ENCODE measurements at places on chromosomes 7 and 10.

GRCh38 chr7:128176696-128177095 lies 64.4 kb upstream of the LEP start:
- peak; percentile 48 for DNase-seq

- DNase-seq = peak; percentile 55
These were observed 99.6 kb downstream of the JAZF1 start for GRCh38 chr7:28081016-28081415.

- no peak for DNase-seq
These were observed 7.3 kb upstream of the FOXL3 start for GRCh38 chr7:282621-283020.

- peak; percentile 6 for DNase-seq
These were observed 65.8 kb downstream of the CDK13 start for GRCh38 chr7:40015790-40016296.

GRCh38 chr10:89332123-89332633 lies 4.4 kb downstream of the IFIT3 start:
- no peak for DNase-seq

DNA sequence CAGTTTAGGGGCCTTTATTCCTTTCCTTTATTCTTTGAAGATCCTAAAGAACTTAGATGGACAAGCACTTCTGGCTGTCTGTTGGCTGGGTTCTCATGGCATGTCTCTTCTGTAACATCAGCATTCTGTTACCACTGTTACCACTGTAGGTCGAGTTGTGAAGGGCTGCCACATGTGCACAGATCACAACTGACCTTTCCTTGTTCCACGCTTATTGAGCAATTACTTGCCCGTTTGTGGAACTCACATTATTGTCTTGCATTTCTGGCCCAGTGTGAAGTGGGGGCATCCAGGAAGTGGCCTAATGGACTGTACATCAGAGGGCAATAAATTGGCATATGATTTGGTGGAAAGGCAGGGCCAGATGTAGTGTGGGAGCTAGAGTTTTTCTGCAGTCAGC lies 23.7 kb downstream of the GBF1 start:
- DNase-seq = no peak

GRCh38 chr7:8462309-8462708 lies 28.9 kb downstream of the NXPH1 start:
- no peak for DNase-seq

DNA sequence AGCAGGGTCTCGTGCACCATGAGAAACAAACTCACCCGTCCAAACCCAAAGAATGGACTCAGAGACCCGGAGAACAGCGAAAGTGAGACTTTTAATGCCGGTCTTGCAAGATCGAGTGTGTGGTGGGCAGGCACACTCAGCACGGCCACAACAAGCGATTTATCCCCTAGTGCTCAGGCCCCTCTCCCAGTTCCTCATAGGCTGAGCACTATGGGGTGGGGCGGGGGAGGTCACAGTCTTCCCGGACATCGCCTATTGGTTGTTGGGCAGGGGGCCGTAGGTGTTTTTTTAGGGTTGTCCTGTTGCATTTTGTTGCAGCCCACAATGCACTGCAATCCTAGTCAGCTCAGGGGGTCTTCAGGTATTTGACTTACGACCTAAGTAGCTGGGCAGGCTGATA lies 608.3 kb upstream of the FOXK1 start:
- DNase-seq = no peak

- DNase-seq = no peak
These were observed at the start of gene ENTPD1 for GRCh38 chr10:95756041-95756761. TSS of gene ENTPD1 (plus strand) at chr10:95756163. CDS start at chr10:95756240, 77 bp downstream.

GRCh38 chr7:47818796-47819606 lies 129.3 kb downstream of the PKD1L1 start:
- peak; percentile 71 for DNase-seq

DNA sequence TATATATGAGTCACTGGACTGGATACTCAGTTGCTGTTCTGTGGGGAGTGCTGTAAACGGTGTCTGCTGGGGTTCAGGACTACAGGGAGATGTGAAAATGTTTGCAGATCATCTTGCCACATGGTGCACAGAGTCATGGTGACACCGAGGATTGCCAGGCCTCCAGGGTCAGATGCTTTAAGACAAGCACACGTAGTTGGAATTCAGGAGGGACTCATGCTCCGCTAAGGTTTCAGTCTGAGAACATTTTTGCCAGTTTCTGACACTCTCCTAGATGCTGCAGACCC lies 211.3 kb downstream of the CXCL12 start:
- DNase-seq = peak; percentile 9

- no peak for DNase-seq
These were observed 70.6 kb downstream of the CTTNBP2 start for GRCh38 chr7:117802660-117803059.

DNA sequence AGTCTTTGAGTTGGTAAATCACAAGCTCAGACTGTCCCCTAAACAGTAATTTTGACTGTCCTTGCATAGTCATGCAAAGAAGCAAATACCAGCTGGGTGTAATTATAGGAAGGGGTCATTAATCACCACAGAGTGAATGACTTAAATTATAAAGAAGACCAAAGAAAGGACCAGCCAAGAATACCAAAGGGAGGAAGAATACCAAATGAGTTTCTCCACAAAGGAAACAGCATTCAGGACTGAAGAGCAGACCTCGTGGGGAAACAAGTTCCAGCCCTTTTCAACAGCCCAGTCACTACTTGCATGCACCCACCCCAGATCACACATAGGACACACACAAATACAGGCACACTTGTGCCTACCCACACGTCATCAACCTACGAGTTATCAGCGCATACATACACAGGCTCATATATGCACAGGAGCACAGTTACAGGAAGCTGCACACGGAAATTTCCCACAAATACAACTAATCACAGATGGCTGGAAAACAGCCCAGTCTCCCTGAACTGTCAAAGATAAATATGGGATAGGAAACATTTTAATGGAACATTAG lies 77.6 kb downstream of the DENND2A start:
- DNase-seq = no peak

- no peak for DNase-seq
These were observed 5.5 kb downstream of the ANXA11 start for GRCh38 chr10:80199828-80200227.

DNA sequence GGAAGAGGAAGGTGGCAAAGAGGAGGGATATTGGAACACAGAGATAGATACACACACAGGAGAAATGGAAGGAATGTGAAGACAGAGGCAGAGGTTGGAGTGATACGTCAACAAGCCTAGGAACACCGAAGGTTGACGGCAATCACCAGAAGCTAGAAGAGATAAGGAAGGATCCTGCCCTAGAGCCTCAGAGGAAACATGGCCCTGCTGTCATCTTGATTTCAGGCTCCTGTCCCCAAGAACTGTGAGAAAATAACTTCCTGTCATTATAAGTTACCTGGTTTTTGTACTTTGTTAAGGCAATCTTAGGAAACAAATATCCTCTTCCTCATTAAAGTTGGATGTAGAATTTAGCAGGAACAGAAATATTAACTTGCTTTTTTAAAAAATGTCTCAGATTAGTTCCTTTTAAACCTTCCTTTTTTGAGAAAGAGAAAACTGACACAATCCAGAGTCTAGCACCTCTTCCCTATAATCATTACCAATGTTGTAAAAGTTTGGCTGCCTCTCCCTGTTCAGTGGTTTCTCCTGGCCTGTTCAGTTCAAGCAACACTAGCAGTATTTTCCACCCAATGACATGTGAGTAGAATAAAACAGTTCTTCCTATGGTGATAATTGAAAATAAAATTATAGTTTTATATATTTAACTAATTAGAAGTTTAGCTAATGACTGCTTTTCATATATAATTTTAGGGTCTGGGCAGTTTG lies 28.8 kb upstream of the GNAI1 start:
- DNase-seq = no peak

DNA sequence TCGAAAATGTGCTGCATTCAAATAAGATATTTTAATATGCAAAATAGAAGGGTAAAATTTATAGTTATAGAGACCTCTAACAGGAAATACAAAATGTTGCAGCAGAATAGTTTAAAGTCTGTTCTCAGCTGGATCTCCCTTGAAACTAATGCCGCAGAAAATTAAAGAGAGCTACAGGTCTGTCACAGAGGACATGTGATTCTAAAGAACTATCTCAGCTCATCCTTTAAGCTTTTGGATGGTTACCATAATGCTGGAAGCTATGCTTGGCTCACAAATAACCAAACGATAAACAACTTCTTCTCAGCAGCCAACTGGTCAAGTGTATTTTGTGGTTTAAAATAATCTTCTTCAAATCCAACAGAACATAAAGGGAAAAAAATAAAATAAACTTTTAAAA lies 353.0 kb downstream of the PARD3 start:
- DNase-seq = no peak

DNA sequence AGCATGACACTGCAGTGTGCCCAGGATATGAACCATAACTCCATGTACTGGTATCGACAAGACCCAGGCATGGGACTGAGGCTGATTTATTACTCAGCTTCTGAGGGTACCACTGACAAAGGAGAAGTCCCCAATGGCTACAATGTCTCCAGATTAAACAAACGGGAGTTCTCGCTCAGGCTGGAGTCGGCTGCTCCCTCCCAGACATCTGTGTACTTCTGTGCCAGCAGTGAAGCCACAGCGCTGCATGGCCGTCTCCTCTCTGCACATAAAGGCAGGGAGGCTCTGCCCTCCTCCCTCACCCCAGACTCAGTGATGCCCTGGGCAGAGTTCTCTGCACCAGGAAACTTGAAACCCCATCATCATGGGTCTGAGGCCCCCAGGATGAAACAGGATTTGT lies 70.7 kb upstream of the PRSS58 start:
- no peak for DNase-seq

- no peak for DNase-seq
These were observed 65.3 kb downstream of the FRMPD2 start for GRCh38 chr10:48209241-48209640.

GRCh38 chr7:69204943-69205342 lies 393.3 kb upstream of the AUTS2 start:
- peak; percentile 87 for DNase-seq

DNA sequence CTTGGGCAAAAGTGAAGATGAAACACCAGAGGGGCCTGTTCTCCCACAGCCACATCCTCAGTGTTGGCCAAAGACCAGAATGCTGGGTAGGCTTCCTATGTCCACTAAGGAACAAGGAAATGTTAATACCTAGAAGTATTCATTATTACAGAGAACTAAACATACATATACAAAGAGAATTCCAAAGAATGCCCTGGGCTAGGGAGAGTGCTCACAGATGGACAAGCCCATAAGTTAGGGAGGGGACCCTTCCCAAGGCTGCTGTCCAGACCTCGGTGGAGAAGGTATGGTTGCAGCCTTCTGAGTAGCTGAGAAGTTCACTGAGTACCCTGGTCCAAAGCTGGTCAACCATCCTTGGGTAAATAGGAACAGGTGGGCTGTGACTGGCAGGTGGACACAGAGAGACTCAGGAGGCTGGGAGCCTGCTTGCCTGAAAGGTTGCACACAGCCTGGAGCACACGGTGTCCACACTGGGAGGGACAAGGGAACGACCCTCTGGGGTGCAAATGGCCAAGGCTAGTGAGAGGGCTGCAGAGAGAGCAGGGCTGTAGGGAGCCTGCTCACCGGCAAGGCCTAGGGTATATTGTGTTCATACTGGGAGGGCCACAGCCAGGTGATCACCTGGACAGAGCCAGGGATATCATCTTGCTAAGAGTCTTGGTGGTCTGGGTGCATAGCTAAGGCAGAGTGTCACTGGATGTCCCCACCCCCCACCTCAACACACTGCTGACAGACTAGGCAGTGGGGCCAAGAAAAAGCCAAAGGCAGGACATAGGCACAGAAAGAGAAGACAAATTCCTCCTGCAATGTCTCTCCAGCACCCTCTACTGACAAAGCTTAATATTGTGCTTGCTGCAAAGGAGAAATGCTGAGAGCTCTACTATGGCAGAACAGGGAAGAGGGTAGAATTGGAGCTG lies 40.3 kb downstream of the CPVL start:
- DNase-seq = peak; percentile 74

- DNase-seq = peak; percentile 29
These were observed 37.7 kb upstream of the MINDY3 start for GRCh38 chr10:15898046-15898445.

DNA sequence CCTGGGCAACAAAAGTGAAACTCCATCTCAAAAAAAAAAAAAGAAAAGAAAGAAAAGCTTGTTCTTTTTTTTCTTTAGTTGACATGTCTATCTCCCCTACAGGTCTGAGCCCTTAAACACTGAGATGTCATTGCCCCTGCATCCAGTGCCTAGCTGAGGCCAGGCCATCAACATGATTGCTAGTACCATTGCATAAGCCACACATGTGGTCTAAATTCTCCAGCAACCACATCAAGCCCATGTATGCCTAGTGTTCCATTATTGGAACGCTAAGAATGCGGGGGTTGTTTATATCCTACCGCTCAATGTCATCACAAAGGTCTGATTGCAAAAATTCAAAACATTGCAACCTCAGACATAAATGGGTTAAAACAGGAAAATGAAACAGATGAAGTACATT lies 62.7 kb downstream of the NPTX2 start:
- DNase-seq = peak; percentile 66

- no peak for DNase-seq
These were observed 109.1 kb upstream of the EFCAB10 start for GRCh38 chr7:105690325-105690945.

GRCh38 chr10:110841767-110842267 lies 29.9 kb upstream of the PDCD4 start:
- no peak for DNase-seq

DNA sequence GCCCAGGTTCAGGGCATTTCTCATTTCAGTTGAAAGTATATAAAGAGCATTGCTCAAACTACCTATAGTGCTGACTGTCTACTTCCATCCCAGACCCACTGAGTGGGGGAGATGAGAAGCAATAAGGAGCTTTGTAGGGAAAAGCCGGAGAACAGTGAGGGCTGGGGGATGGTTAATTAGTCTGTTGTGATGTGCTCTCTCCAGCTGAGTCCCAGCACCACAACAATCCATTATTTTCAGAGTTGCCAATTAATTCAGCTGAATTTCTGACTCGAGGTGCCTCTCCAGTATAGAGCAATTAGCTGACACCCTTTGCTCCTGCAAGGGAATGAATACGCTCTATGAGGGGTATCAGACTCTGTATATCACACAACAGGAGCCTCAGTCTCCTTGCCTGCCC lies 1118.6 kb downstream of the SORCS3 start:
- no peak for DNase-seq

DNA sequence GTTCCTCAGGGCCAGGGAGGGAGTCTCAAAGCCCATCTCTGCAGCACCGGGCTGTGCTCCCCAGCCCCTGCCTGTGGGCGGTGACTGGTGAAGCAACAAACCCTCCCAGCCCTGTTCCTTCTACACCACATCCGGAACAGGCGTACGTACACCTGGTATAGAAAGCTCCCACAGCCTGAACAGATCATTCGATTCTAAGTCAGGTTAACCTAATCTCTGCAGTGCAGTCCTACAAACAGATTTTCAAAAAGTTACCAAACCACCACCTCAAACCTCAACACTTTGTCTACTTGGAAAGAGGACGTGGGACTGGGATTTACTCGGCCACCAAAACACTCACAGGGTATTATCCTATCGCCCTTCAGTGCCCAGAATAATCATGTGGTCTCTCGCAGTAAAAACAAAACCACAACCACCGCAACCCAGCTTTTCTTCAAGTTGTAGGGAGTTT lies 238.4 kb downstream of the DIP2C start:
- peak; percentile 10 for DNase-seq

- no peak for DNase-seq
These were observed 83.9 kb downstream of the TCF7L2 start for GRCh38 chr10:113033991-113034390.

- no peak for DNase-seq
These were observed 27.7 kb upstream of the CROT start for GRCh38 chr7:87317691-87318245.

- DNase-seq = no peak
These were observed 53.2 kb downstream of the GSAP start for GRCh38 chr7:77362905-77363304.

GRCh38 chr7:6106140-6106904 lies 75.1 kb downstream of the ANKRD61 start:
- peak; percentile 46 for DNase-seq

All from A172 (cell line).